Esophagus muscularis mucosa (tissue), 4 donors: ENCODE measurements at places on chromosomes 5 and 9. TPM values are rescaled to one million over a fixed set of nuclear protein-coding genes. Genes with fewer than 3 reads are reported as not detected.
A peak's percentile ranks its signal among the peaks of the same experiment; 100 is the strongest.

The EIF4E1B gene
- not detected for total RNA-seq

GRCh38 chr9:91214086-91214485, 147.6 kb downstream of the AUH start:
- no peaks in the 10 kb centered on the region for H3K27me3 ChIP-seq
- no peak for DNase-seq
- no peak overlapping the region for H3K4me3 ChIP-seq
- H3K36me3 ChIP-seq, result peaks cover 2% of the 10 kb centered on the region
- no peaks in the 10 kb centered on the region for H3K4me1 ChIP-seq

DNA sequence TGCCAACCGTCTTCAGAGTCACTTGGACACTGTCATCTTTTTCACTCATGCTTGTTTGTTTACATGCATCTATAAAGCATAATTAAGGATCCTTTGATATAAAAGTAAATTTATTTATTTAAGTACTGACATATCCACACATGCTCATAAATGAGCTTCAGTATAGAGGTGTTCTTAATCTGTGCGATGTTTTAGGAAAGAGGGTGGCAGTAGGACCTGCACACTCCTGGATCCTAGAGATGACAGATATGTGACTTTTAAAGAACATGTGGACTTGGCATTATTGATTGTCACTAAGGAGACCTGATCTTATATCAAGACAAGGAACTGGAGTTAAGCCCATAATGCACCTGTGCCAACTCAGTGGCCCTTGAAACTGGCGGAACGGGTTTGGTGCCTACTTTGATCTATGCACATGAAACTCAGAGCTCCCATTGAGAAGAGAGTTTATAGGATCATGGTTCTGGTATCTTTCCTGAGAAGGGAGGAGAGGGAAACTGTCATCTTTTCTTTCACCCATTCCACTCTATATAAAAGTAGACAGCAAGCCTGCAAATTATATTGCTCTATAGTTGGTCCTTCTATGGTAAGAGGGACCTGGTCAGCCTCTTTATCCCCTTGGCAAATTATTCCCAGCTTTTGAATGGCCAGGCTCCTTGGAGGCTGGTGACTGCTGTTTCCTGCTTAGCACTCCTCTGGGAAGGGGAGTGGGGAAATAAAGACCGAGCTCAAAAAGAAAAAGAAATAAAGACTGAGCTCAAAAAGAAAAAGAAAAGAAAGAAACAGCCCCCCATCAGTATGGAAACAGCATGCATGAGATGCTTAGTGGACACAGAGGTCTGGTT, 57.8 kb upstream of the LIFR start:
- H3K4me3 ChIP-seq, result no peak overlapping the region
- no peak overlapping the region for H3K27ac ChIP-seq
- H3K4me1 ChIP-seq, result no peaks in the 10 kb centered on the region
- DNase-seq, result peak; percentile 14
- H3K27me3 ChIP-seq, result no peaks in the 10 kb centered on the region
- no peaks in the 10 kb centered on the region for H3K36me3 ChIP-seq

DNA sequence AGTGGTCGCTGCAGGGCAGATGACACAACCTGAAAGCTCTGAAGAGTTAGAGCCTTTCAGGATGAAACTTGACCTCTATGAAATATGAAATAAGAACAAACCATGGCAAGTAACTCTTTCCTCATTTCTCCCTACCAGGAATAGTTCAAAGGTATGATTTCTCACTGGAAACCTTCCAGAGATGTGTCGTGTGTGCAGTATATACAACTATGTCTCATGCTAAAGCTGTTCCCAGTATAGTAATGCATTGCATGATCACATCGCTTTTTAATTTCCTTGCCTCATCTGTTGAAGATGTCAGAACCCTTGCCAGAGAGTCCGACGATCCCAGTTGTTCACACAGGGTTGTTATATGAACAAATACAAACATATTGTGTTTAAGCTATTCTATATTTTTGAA, 45.8 kb upstream of the RGMB start:
- no peak overlapping the region for H3K27ac ChIP-seq
- DNase-seq, result no peak
- peaks cover 4% of the 10 kb centered on the region for H3K4me1 ChIP-seq

The SLC46A2 gene
- total RNA-seq, result not detected

The DMRT3 gene
- not detected for total RNA-seq
